ENCODE measurements at places on chromosomes 11 and 22.

DNA sequence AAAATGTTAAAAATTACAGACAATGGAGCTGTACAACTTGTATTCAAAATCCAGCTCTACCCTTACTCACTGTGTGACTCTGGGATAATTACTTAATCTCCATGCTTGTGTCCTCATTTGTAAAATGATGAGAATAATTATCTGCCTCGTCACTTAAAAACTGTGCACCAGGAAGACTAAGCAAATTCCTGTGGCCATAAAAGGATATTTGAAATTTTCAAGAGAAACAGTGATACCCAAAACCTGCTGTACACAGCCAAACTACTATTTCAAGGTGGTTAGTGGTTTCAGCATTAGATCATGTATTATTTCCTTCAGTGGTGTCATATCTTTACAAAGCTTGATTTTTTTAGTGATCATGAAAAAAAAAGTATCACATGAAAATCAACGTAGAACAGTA lies 136.9 kb downstream of the METTL15 start:
- peak; percentile 75 for DNase-seq

DNA sequence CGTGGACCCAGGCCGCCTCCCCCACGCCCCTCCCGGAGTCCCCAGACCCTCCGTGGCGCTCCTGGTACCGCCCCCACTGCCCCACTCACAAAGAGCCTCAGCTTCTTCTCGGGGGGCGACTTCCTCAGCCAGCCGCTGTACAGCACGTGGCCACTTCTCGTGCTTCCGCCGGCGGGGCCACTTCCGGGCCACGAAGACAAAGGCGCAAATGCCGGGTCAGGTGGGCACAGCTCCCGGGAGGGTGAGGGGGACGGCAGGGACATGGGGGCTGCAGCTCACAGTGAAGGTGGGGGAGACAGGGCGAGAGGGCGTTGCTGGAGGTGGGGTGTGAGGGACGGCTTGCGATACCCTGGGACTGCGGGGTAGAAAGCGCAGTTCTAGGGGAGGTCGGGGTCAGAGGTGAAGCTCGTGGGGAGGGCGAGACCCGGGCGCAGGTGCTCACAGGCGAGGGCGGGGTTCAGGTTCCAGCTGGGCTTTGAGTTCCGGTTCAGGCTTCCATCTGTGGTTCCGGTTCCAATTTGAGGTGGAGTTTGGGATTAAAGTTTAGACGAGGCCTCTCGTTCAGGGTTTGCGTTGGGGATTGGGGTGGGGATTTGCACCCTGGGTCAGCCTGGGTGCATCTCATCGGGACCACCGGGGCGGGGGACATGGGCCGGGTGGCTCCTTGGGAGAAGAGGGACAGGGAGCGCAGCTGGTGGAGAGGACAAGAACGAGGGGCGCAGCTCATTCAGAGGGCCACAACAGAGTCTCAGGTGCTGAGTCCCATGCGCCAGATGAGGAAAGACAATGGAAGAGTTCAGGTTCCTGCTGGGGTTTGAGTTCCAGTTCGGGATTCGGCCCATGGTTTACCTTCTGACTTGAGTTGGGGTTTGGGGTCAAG lies at the start of gene GAB4:
TSS of gene GAB4 (minus strand) at position 371 of the 880 bp plus-strand sequence. CDS start at position 263, 108 bp downstream.
- no peak for DNase-seq

- peak; percentile 18 for DNase-seq
Measured at GRCh38 chr11:65438257-65439151, 15.9 kb downstream of the NEAT1 start.

DNA sequence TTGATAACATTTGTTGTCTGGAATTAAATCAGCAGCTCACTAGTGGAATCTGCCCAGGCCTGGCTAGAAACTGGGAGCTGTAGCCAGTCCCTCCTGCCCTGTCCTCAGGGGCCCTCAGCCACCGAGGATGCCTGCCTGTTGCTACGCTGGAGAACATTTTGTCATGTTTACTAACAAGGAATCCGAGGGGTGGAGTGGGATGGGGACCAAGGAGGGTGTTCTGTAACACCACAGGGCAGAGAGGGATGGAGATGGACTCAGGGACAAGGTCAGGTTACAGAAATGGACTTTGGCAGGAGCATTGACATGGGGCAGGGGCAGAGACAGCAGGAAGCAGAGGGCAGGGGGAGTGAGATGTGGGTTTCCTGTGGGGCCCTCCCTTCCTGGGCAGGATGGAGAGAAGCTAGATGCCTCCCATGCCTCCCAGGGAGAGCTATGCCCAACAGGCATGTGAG lies 45.8 kb upstream of the AMPD3 start:
- DNase-seq = no peak

- no peak for DNase-seq
Measured at GRCh38 chr11:130641876-130642275, 193.4 kb downstream of the ADAMTS15 start.

DNA sequence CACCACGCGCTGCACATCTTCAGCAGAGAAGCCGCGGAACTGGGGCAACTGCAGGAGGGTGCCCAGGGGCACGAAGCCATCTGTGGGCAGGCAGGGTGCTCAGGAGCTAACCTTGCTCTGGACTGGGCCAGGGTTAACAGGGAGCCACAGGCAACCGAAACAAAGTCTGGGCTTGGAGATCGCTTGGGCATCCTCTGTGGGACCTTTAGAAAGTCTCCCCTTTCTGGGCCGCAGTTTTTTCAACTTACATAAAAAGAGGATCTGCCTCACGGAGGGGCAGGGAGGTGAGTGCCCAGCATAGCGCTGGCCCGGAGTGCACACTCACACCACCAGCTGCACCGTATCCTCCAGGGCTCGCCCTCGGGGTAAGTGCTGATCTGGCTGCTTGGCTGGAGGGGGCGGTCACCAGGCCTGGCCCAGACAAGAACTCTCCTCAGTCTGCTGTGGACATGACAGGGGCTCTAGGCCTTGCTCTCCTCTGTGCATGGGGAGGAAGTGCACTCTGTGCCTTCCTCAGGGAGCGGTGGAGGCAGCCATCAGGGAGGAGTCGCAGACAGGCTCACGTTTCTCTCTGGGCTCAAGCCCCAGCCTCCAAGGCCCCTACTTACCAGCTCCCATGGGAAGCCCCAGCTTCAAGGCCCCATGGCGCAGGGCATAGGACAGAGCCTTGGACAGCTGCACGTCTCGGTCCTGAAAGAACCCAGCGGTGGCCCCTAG lies 937 bp downstream of the TRPT1 start:
- DNase-seq = no peak

- no peak for DNase-seq
Measured at GRCh38 chr11:112794331-112794846, 166.8 kb upstream of the NCAM1 start.

DNA sequence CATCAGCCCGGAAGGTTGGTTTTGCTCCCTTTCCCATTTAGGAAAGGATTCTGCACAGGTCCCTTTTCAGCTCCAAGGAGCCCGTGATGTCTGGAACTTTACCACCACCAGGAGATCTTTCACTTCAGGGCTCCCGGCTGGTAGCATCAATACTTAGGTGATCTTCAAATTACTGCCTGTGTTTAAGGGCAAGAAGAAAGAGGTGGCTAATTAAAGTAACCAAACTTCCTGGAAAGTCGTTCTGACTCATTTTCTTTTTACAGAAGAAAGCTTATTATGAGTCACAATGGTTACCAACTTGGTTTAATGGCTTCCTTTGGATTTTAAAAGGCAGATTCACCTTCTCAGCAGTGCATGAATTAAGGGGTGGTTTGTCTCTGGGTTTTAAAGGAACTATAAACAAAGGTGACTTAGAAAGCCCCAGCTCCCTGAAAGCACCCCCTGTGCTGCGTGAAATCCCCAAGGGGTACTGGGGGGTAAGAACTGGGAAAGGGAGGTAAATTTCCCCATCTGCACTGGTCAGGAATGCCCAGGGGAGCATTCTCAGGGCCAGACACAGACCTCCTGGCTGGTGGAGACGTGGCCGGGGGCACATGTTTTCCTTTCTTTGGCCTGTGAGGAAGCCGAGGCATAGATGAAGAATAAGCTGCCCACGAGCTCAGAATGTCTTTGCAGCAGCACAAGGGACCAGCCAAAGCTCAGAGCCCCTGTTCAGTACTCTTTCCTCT lies 8.8 kb downstream of the POU2F3 start:
- peak; percentile 39 for DNase-seq

DNA sequence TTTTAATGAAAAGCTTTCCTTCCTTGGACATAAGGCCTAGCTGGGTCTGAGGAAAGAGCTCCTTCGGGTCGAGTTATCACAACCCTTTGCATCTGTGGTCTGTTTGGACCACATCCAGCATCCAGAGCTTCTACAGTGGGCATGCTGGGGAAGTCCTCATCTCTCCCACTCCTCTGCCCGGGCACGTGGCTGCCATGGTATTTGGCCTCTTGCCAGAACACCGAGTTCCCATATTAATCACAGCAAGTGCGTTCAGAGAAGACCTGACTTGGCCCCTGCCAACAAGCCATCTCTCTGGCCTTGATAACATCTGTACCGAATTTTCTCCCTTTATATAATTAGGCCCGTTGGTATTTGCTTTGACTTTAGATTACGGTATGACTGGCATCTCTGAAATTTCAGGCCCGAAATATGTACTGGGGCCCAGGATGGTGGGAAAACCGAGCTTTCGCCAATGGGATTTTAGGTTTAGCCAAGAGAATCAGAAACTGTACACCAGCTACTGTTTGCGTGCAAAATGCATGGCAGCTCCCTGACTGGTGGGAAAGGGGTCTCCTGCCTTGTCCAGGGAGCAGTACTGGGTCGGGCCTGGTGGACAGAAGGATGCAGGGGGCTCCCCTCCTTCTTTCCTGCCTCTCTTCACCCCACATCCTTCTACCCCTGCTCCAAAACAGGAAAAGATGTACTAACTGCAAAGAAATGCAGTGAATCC lies 90.0 kb downstream of the MICAL2 start:
- peak; percentile 81 for DNase-seq

DNA sequence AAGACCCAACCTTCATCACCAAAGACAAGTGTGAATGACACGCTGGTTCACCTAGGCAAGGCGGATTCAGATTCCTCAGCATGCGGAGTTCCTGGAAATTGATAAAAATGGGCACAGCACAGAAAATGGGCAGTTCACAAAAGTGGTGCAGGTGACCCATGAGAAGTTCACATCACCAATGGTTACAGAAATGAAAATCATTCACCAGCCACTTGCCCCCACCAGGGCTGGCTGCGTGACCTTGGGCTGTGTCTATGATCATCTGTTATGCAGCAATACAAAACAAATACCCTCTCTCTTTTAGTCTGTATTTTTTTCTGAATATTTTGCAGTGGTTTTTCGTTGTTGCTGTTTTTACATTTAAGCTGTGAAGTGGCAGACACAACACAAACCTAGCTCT lies 415.9 kb downstream of the TBC1D22A start:
- no peak for DNase-seq

- peak; percentile 97 for DNase-seq
Measured at GRCh38 chr22:41367039-41367679, 14.6 kb upstream of the TEF start.

DNA sequence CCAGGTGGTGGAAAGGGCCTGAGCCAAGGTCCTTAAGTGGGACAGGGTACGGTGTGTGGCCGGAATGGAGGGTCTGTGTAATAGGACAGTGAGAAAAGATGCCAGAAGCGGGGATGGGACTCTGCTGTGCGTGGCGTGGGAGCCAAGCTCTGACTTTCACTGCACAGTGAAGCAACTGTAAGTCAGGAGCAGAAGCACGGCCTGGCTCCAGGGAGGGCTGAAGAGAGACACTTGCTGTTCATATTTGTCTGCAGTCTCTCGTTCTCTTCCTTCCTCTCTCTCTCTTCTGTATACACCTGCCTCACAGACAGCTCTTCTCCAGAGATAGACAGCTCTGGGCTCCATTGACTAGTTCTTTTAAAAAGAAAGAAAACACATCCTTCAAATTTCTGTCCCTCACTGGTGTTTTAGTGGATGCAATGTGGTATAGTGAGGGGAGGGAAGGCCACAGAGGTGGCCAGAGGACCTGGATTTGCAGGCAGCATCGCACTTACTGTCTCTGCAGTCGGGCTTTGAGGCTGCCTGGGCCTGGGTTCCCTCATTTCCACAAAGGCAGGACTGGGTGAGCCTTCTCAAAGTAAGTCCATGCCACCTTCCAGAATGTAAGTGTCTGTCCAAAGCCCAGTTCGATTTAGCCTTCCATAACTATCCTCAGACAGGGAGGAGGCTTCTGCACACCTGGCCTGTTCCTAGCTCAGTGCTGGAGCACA lies 2.1 kb downstream of the IL17RA start:
- DNase-seq = no peak

- no peak for DNase-seq
Measured at GRCh38 chr11:75090671-75091177, 6.0 kb downstream of the OR2AT4 start.

DNA sequence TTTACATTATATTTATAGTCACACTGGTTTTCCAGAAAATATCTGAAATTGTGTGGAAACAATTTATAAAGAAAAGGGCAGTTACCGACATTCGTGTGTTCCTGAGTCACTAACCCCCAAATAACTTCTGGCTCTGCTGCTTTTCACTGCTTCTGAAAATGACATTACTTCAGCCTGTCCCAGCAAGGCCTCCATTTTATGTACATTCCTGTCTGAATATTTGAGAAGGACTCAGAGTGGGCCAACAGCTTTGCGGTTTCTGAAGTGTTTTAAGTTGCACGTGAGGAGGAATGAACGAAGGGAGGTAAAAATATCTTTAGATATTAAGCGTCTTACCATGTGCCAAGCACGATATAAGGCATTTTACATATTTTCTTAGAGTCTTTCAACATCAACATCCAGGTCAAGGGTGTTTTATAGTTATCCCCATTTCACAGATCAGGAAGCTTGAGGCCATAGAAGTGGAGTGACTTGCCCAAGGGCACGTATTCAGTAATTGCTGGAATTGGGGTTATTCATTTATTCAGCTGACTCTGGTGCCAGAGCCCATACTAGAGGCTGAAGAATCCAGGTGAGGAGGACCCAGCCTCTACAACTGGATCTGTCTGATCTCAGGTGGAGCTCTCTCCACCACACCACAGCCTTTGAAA lies 30.8 kb upstream of the WNT11 start:
- no peak for DNase-seq

GRCh38 chr11:114563077-114563476 lies 3.4 kb upstream of the NXPE1 start:
- DNase-seq = peak; percentile 69

GRCh38 chr11:62402960-62403730 lies 15.7 kb upstream of the SCGB1A1 start:
- DNase-seq = no peak

- DNase-seq = peak; percentile 69
Measured at GRCh38 chr11:68677432-68677831, 6.9 kb upstream of the GAL start.

Measured in iris pigment epithelial cell (primary cell).